ENCODE measurements at places on chromosomes 2 and 18.
A peak's percentile ranks its signal among the peaks of the same experiment; 100 is the strongest.

DNA sequence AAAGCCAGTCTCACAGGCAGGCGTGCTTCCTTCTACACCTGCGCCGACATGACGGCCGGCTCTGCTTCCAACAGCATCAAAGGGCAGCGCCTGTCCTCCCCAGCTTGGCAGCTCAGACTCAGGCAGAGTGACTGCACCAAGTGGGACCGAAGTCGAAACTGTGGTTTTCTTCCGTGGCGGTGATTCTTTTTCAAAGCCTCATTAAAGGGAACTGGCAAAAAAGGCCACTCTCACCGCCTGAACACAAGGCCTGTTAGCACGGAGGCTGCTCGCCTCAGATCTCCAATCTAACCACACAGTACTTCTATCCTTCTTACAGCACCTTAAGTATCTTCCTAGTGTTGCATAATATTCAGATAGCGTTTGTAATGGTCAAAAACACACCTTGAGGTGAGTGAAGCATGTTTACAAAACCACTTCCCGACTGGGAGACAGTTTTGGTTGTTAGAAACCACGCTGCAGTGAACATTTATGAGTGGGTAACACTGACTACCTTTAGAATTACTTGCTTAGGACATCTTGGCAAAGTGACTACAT lies 236.4 kb downstream of the HDAC4 start:
- DNase-seq, result no peak

- DNase-seq, result no peak
These were observed 134.8 kb downstream of the PRKCE start for GRCh38 chr2:45786030-45786835.

DNA sequence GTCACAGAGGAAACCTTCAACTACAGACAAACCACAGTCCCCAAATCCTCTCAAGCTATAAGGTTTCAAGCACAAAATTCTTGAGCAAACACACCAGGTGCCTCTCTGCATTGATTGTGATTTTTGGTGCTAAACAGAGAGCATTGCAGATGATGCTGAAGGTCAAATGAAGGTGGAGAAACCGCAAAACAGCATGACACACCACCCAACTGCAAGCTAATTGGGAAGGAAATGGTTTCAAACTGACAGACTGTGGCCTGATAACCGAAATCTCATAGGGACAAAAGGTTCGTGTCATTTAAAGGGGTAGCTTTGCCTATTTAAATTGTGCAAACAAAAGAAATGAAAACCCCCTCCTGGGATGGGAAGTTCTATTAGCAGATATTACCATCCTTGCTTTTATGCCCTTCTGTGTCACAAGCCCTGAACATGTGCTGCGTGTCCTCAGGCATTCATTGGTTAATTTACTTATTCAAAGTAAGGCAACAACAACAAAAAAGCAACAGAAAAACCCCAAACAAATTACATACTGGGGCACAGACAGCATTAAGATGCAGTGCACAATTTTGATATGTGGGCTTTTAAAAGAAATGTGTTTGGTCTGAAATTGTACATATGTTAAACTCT lies 154.9 kb downstream of the AQP4 start:
- DNase-seq, result no peak

GRCh38 chr2:68936427-68936826 lies 16.3 kb downstream of the GKN2 start:
- DNase-seq, result no peak

DNA sequence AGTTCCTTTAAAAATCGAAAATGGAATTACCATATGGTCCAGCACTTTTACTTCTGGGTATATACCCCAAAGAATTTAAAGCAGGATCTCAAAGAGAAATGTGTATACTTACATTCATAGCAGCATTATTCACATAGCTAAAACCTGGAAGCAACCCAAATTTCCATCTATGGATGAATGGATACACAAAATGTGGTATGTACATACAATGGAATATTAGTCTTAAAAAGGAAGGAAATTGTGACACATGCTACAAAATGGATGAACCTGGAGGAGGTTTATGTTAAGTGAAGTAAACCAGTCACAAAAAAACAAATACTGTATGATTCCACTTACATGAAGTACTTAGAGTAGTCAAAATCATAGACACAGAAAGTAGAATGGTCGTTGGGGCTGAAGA lies 147.9 kb upstream of the LTBP1 start:
- DNase-seq, result no peak

- no peak for DNase-seq
These were observed 121.5 kb upstream of the LTBP1 start for GRCh38 chr2:32825291-32825712.

DNA sequence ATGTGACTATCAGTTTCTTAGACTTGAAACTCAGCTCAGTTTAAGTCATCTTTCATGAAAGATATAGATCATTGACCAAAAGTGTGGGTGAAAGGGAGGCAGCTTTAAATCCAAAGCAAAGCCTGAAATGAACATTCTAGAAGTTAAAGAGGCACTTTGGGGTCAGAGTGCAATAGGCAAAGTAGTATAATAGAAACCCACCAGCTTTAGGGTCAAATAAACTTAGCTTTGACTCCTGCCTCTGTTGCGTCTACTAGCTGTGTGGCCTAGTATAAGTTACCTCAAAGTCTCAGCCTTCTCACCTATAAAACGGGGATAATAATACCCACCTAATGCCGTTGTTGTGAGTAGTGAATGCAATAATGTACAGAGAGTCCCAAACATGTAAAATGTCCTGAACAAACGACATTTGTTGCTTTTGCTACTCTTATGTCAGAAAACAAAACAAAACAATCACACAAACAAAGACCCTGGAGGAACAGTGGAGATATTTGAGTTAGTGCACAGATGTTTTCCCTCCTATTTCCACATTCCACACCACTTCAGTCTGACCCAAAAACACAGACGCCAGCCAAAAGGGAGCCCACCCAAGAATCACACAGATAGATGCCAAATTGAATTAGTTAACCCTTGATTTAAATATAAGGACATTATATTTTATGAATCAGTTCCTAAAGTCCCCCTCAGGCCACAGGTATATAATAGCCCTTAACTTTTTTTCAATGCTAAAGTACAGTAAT lies 657.0 kb downstream of the ARHGAP15 start:
- DNase-seq, result no peak

GRCh38 chr2:234257859-234258561 lies 207.5 kb downstream of the SPP2 start:
- peak; percentile 89 for DNase-seq

DNA sequence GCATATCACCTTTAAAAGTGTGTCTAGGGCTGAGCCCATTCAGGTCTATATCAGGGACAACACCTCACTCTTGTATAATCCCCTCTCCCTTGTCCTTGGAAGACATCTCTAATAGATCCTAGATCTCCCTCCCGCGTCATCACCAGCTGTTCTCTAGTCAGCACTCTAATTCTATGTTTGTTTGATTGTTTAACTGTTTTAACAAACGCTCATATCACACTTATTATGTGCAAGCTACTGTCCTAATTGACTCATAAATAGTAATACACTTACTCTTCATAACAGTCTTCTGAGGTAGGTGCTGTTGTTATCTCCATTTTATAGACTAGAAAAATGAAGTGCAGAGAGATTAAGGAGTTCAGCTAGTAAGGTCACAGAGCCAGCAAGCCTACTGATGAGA lies 1.6 kb upstream of the ERMN start:
- no peak for DNase-seq

DNA sequence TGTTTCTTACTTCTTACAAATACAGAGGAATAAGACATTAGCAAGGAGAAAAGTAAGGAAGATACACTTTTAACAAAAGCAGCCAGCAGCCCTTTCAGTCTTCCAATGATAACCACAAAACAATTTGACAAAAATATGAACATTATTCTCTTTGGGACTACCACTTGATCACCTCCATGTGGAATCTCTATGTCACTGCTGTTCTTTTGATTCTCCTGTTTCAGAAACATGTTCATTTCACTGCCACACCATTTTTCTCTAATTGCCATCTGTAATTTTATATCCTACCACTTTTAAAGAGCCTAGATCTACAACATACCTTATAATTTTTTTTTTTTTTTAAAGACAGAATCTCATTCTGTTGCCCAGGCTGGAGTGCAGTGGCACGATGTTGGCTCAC lies 10.9 kb downstream of the INO80D start:
- no peak for DNase-seq

DNA sequence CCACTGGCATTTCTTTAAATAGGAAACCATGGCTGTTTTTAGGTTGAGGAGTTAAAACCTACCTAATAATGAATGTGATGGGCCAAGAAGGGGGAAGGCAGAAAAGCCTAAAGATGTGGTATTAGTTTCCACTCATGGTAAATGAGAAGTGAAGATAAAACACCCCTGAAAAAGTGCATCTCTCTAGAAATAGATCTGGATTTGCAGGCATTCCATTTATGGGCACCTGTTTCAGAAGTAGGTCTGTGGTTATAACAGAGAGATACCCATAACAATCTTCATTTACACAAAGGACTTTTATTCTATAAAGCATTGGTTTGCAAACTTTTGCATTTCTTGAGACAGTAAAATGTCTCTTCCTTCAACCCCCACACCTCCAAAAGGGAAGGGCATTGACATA lies 62.1 kb downstream of the PRKCE start:
- DNase-seq, result no peak

DNA sequence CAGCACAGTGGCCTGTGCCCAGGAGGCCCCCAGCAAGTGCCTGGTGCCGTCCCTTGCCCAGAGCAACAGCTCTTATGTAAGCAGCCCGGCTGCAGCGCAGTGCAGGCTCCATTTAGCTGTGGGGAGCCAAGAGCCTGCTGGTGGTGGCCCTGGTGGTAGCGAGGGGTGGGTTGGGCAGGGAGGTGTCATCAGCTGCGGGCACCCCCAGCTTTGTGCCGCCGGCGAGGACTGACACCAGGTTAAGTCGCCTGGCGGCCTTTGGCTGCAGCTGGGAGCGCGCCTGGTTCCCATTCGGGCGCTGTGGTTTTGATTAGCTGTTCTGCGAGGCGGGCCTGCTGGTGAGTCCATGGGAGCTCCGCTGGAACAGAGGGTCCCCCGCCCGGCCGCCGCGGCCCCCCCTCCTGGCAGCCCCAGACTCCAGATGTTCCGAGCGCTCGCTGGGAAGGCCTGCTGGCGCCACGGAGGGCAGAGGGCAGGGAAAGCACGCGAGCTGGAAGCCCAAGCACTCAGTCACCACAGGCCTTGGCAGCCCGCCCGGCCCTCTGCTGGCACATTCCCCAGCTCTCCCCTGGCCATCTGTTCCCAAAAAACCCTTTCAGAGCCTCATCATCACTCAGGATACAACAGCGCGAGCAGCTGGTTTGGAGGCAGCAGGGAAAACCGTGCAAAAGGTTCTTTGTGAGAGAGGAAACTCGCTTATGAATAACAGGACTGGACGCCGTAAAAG lies 18.4 kb downstream of the ATOH8 start:
- DNase-seq, result peak; percentile 99

DNA sequence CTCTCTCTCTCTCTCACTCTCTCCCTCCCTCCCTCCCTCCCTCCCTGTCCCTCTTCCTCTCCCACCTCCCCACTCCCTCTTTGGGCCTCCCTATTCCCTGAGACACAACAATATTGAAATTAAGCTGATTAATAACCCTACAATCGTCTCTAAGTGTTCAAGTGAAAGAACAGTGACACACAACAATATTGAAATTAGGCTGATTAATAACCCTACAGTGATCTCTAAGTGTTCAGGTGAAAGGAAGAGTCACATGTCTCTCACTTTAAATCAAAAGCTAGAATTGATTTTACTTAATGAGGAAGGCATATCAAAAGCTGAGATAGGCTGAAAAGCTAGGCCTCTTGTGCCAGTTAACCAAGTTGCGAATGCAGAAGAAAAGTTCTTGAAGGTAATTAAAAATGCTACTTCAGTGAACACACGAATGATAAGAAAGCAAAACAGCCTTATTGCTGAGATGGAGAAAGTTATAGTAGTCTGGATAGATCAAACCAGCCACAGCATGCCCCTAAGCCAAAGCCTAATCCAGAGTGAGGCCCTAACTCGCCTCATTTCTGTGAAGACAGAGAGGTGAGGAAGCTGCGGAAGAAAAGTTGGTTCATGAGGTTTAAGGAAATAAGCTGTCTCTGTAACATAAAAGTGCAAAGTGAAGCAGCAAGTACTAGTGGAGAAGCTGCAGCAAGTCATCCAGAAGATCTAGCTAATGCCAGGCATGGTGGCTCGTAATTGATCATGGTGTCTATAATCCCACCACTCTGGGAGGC lies 21.3 kb downstream of the MALT1 start:
- DNase-seq, result no peak

- DNase-seq, result peak; percentile 63
These were observed 53.2 kb downstream of the EEF1B2 start for GRCh38 chr2:206212673-206213513.

DNA sequence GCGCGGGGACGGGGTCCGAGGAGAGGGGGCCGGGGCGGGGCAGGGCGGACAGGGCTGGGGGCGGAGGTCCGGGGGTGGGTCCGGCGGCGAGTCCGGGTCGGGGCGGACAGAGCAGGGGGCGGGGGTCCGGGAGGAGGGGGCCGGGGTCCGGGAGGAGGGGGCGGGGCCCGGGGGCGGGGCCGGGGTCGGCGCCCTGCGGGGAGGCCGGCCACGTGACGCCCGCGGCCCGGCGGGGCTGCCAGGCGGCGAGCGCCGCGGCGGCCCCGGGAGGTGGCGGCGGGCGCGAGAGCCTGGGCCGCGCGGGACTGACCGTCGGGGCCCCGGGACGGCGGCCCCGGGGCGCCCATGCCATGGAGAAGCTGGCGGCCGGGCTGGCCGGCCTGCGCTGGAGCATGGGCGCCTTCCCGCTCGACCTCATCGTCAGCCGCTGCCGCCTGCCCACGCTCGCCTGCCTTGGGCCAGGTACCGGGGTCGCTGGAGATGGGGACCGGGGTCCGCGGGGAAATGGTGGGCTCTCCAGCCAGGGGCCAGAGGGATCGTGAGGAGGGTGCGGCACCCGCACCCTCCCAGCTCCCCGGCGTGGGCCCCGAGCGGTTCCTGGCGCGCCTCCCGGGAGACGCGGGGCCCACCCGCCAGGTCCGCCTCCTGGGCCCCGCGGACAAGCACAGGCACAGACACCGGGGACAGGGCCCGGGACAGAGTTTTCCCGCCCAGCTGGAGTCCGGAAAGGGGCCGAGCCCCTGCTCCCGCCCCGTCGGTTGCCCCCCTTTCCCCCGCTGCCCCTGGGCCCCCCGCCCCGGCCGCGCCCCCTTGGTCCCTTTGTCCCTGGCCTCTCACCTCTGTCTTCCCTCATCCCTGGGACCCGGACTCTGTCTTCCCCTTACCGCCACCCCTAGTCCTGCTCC lies at the start of gene GAREM2:
GAREM2 (plus strand) TSS at position 218 of the 905 bp plus-strand sequence; CDS start at position 351, 133 bp downstream.
- no peak for DNase-seq

GRCh38 chr2:143850084-143850483 lies 669.8 kb downstream of the ZEB2 start:
- no peak for DNase-seq

- DNase-seq, result no peak
These were observed 151.7 kb downstream of the MCFD2 start for GRCh38 chr2:46763861-46764260.

DNA sequence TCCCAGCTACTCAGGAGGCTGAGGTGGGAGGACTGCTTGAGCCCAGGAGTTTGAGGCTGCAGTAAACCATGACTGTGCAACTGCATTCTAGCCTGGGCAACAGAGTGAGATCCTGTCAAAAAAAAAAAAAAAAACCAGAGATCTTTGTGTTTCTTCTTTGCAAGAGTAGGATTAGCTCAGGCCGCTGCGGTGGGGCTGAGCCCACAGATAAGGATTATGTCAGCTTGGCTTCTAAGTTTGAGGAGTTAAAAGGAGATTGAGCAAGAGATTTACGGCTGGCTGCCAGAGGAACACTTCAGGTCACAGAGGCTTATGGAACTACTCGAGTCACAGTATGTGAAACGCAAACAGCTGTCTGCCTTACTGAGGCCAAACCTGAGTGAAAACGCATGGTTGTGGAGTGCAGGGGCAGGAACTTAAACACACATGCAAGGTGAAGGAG lies 146.7 kb upstream of the L3MBTL4 start:
- DNase-seq, result no peak
